ENCODE measurements at places on chromosomes 12 and 14.

GRCh38 chr12:93569656-93570551, 2.6 kb upstream of the SOCS2 start:
- peak; percentile 36 for DNase-seq

DNA sequence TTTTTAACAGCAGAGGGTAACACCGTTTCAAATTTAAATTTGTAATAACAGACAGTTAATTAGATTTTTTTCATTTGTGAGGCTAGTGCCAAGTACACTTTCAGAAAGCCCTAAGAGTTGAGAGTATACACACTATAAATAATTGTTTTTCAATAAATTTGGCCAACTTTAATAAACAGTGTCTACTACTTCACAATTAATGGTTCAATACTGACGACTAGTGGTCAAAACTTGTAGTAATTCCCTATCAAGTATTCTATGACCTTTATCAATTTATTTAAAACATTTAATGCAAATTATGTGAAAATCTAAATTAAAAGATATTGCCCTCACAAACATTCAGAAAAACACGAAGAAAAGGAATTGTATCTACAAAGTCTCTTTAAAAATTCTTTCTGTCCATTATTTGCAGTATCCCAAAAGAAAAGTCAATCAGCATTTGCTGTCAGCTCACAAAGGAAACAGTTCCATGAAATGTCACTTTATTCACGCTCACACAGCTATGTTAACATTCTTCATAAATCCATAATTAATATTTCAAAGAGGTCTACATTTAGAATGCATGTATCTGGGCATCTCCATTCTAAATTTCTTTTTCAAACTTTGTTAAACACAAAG, 91.2 kb downstream of the CEP128 start:
- no peak for DNase-seq

DNA sequence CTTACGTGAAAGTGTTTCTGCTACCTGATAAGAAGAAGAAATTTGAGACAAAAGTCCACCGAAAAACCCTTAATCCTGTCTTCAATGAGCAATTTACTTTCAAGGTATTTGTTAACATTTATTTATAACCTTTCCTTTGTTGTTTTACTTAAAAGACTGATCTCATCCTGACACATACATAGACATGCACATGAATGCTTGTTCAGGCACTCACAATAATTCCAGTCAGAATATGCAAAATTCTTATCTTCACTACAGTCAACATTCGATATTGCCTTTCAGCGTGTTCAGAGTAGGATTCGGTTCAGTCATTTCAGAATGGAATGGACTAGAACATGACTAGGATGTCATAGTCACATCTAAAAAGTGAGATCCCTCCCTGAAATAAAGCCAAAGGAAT, 394.6 kb downstream of the PAWR start:
- no peak for DNase-seq

- no peak for DNase-seq
Observed at GRCh38 chr12:121358073-121358472, 5.9 kb upstream of the ANAPC5 start.

- DNase-seq: no peak
Observed at GRCh38 chr14:103045371-103045869, 11.9 kb downstream of the CDC42BPB start.

- no peak for DNase-seq
Observed at GRCh38 chr14:71597955-71598660, 334.1 kb upstream of the RGS6 start.

GRCh38 chr12:91377436-91377835, 194.8 kb upstream of the DCN start:
- DNase-seq: no peak

GRCh38 chr14:71141701-71142374, 234.6 kb downstream of the PCNX1 start:
- no peak for DNase-seq

GRCh38 chr14:32561520-32561919, 232.4 kb downstream of the AKAP6 start:
- DNase-seq: no peak

GRCh38 chr14:52142504-52142903, 73.6 kb upstream of the NID2 start:
- no peak for DNase-seq

- peak; percentile 97 for DNase-seq
Observed at GRCh38 chr14:49585803-49586672, at the start of gene RPS29. Gene RPS29 (minus strand): TSS chr14:49586380. CDS start chr14:49586346, 34 bp downstream.

GRCh38 chr12:51873251-51873994, 14.5 kb upstream of the ANKRD33 start:
- no peak for DNase-seq

DNA sequence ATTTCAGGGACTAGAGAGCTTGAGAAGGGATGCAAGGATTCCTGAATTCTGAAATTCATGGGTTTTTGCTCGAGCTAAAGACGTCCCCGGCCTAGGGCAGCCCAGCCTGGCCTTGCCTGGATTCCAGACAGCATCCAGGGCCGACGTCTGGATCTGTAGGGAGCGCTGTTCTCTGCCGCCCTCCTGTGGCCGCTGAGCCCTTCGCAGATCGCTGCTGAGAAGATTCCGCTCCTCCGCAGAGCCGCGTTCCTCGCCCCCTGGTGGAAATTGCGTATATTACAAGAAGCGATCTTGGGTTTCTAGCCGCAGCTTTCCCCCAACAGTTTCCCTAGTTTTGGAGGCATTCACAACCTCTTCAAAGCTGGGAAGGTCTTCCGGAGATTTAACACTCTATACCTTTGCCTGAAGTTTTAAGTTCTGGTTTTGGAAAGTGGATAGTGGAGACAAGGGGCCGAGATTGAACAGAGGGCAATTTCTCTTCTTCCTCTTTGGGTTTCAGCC, 5.1 kb downstream of the CISTR start:
- peak; percentile 70 for DNase-seq

DNA sequence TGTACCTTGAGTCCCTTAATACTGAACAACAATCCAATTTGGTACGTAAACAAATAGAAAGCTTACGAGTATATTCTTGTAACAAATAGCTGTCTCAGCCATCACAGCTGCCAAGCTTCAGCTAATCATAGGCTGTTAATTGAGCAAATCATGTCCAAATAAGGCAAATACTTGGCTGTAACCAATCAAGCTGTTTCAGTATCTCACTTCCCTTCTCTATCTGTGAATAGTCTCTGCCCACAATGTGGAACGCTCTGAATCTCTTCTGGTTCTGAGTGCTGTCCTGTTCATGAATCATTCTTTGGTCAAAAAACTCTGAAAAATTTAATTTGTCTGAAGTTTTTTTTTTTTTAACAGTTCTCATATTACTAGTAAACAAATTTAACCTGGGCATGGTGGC, 5.8 kb upstream of the NEMF start:
- no peak for DNase-seq

DNA sequence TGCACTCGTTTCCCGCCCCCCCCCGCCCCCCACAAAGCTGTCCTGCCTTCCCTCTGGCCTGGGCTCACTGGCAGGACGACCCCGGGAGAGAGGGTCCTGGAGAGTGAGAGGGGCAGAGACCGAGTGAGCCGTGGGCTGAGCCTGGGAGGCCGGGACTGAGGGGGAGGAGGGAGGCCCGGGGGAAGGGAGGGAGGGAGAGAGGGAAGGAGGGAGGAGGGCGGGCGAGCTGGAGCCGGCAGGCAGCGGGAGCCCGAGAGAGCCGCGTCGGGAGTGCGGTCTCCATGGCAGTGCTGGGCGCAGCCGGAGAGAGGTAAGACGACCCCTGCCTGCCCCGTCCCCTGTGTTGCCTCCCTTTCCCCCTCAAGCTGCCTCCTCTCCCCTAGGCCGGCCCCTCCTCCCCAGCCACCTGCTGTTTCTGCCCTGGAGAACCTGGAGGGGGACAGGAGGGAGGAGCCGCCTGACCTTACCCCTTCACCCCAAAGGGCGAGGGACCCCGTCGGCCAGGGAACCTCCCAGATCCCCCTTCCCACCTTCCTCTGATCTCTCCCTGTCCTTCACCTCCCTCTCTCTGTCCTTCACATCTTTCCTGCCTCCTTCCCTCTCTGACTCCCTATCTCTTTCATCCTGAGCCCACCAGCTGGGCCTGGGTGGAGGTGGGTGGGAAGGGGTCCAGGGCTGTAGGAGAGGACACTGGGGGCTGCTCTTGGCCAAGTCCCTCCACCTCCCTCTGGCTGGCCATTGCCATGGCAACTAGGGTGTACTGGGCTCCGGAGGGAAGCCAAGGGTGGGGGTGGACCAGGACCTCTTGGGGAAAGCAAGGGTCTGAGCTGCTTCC, at the start of gene GPR162:
TSS of gene GPR162 (plus strand) at position 231 of the 835 bp plus-strand sequence. CDS start 2,078 bp downstream, outside the sequence.
- DNase-seq: no peak

- DNase-seq: no peak
Observed at GRCh38 chr12:71967211-71967610, 28.6 kb downstream of the TPH2 start.

- no peak for DNase-seq
Observed at GRCh38 chr14:91890291-91890749, 23.0 kb upstream of the TC2N start.

DNA sequence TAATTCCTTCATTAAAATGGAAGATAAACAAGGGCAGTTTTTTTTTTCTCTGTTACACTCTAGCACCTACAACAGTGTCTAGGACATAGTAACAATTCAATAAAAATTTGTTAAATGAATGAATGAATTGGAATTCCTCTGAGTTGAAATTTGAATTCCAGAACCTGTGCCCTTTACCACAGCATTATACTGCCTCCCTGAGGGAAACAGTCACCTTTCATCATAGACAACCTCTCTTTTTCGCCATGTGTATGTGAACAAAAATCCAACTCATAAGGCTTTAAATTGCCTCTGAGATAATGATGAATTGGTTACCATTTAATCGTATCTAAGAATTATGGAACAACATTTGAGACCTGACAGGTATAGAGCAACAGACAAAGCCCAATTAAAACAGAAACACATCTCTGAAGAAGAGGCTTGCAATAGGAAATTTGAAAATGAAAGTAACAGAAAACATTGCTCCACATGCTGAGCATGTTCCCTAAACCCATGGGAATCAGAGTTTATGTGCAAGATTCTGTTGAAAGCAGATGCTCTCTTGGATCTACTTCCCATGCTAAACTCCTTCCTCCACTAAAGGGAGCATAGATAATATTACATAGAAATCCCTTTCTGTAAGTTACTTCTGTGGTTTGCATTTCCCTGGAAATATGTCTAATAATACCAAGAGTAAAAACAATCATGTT, 657.8 kb downstream of the GALC start:
- no peak for DNase-seq

DNA sequence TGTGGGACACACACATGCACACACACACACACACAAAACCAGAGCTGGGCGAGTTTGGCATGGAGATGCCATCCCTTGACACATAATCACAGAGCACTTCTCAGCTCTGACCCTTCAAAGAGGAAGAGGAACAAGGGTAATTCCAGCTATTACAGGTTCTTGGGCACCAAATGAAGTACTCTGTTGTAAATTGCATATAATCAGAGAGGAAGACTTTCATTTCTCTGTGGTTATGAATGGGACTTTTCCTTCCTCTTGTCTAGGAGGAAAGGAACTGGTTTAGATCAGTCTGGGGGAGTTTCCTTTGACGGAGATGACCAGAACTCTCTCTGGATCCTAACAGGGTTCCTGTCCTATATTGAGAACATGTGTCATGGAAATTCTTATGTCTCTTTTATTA, 26.4 kb upstream of the FGF6 start:
- no peak for DNase-seq

GRCh38 chr12:30840715-30841114, 85.8 kb upstream of the TSPAN11 start:
- DNase-seq: no peak

DNA sequence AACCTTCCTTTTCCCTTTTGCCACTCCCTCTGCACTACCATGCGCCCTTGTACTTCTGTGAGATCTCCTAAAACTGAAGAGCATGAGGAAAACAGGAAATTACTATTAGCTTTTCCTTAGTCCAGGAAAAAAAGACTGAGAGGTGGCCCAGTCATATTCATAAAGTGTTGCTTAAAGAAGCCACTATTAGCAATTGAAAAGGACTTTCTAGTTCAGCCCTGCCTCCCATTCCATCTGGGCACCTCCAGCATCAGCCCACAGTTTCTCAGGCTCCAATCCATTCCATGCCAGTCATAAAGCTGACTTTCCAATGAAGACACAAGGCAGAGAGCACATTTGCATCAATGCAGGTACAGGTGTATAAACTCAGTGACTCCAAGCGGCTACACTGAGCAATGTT, 19.9 kb upstream of the AMIGO2 start:
- no peak for DNase-seq

DNA sequence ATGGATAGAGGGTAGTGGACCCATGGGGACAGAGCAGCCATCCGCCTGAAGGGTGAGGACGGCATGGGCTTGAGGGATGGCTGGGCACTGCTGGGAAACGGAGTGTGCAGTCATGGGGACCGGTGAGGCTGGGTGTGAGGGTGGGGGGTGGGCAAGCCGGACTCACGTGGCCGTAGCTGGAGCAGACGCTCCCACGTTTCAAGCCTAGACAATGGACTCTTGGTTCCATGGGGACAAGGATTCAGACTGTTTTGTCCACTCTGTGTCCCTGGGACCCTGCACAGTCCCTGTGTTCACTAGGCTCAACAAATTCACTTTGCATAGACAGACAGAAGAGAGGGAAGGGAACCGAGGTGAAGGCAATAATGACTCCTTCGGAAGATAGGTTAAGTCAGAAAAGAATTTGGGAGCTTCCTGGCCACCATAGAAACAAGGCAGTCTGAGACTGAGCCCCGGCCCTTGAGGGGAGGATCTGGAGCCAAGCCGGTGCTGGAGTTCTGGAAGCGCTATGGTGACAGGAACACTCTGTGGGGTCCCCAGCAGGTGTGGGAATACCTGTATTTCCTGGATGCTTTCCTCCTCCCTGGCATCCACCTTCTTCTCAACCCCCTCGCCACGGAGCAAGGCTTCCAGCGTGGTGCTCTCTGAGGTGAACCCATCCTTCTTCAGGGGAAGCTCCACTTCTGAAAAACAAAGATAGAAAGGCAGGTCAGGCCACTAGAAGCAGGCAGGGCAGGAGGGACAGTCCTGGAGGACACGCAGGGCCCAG, 162.5 kb downstream of the DPF3 start:
- DNase-seq: no peak

- DNase-seq: no peak
Observed at GRCh38 chr14:44914849-44915248, 46.9 kb downstream of the KLHL28 start.

DNA sequence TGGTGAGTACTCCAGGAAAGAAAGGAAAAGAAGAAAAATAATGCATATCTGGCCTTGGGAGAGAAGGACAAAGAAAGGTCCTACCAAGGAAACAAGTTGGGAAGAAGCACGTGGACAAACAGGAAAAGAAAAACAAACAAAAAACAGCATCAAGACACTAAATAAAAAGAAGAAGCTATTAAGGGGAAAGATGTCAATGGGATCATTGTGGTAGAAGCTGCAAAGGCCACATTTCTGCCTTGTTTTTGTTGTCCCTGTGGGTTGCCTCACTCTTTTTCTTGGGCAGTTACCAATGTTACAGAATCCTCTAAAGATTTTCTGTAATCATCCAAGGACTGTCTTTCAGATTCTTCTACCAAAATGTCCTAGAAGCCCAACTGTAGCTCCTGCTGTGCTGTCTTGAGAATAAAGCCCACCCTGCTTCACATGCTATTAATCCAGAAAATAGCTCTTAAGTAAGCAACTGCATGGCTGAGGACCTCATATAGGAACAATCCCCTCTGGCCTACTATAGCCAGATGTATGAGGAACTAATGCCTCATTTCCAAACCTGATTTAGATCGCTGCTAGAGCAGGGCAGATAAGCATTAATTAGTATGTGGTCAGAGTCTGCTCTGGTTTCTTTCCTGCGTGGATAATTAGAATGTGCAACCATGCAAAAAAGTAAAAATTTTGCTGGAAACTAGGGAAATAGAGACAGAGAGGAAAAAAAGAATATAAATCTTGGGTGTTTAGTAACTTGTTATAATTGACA, 10.2 kb upstream of the CPNE8 start:
- DNase-seq: no peak

Measured in stimulated activated CD4-positive, alpha-beta T cell treated with anti-CD3 and anti-CD28 coated beads, Interleukin-1b, Interleukin-23, amount 100 ng/mL, for 1 hour (primary cell).